Bronchial smooth muscle cell (primary cell): ENCODE measurements at places on chromosomes 16 and 17. TPM values are rescaled to one million over a fixed set of nuclear protein-coding genes. Genes with fewer than 3 reads are reported as not detected.

ABAT gene
- total RNA-seq, result 2.6 and 2.7 TPM in 2 replicates

MYH13 gene
- total RNA-seq, result under 0.01 TPM in 1 of 2 replicates, not detected in the other

HOXB13 gene
- total RNA-seq, result not detected in 2 replicates

CBLN1 gene
- not detected in 2 replicates for total RNA-seq

CDH16 gene
- not detected in 2 replicates for total RNA-seq

SLC9A5 gene
- total RNA-seq, result 1.1 and 2.2 TPM in 2 replicates

DPH1 gene
- total RNA-seq, result 25.5 and 30.3 TPM in 2 replicates

EVPLL gene
- total RNA-seq, result not detected in 2 replicates

TEKT3 gene
- 0.09 TPM in 1 of 2 replicates, not detected in the other for total RNA-seq

KRT222 gene
- total RNA-seq, result under 0.01 TPM in 1 of 2 replicates, not detected in the other

ENKD1 gene
- total RNA-seq, result 12.6 and 20.5 TPM in 2 replicates

CCL11 gene
- 0.52 TPM in 1 of 2 replicates, not detected in the other for total RNA-seq

MYL4 gene
- total RNA-seq, result not detected in 2 replicates

SLX1A gene
- 11.6 and 17.2 TPM in 2 replicates for total RNA-seq

TEKT1 gene
- not detected in 2 replicates for total RNA-seq
